ENCODE measurements at places on chromosomes 12 and 14.

GRCh38 chr12:78719721-78720120 is 144.9 kb upstream of the SYT1 start:
- no peak for DNase-seq

GRCh38 chr12:51766067-51766676 is 82.3 kb downstream of the FIGNL2 start:
- no peak for DNase-seq

DNA sequence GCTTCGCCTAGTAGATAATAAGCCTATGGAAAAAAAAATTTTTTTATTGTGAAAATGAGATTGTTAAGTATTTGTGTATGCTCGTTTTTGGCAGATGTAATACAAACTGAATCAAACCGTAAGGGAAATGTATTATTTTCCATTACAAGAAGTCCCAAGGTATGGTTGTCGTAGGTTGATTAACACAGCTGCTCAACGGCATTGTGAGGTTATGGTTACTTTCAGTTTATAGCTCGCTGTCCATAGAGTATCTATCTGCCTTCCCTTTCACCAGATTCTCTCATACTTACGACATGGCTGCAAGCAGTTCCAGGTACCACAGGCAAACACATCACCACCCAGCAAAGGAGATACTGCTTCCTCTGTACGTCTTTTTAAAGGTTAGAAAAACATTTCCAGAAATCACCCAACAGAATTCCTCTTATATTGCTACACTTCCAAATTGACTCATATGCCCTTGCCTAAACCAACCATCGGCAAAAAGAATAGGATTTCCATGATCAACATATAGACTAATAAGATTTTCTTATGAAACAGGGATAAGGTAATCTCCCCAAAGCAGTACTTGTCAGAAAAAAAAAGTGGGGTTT is 338.6 kb downstream of the SYT1 start:
- DNase-seq, result no peak

DNA sequence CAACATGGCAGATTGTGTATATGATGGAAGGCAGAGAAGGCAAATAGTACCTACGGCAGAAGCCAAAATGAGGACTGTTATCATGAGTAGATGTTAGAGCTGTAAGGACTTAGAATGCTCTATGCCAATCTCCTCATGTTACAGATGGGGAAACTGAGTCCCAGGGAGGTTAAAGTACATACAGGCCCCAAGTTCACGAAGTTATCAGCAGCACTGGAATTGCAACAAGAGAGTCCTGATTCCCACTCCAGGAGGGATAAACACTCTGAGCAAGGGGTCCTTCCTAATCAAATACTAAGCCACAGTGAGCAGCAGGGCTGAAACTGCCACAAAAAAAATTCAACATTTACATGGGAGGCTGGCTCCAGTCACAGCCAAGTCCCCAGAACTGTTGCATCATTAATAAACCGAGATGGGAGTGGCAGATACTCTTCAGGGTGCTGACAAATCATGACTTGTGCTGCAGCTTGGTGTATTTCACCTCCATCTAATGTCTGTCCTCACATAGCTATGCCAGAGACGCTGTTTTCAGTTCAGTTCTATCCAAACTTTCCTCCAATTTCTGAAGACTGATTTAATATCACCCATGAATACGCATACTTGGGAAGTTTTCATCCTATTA is 24.2 kb downstream of the NUAK1 start:
- DNase-seq, result no peak

DNA sequence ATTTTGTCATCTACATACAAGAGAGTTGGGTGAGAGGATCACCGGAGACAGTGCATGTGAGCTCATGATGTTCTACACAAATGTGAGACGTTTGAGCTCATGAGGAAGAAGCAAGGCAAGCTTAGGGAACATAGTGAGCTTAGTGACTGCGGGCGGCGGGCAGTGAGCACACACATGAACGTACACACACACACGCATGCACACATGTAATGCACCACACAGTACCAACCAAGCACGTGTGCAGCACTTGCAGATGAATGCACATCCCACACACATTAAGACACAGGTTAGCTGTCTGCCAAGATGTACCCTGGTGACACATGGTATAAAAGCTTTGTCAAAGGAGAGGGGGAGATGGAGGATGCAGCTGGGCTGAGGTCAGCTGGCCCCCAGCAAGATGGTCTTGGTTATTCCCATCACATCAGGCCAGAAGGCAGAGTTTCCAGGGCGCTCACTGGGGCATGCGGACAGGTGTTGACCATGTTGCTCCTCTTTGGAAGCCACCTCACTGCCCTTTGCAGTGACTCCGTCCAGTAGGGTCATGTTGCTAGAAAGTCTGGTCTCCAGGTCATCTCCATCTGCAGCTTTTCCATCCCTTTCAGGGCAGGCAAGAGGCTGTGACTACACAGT is 8.7 kb upstream of the CACNA2D4 start:
- DNase-seq, result no peak

- no peak for DNase-seq
These were observed 14.3 kb upstream of the PAPLN start for GRCh38 chr14:73223049-73223448.

- DNase-seq, result no peak
These were observed 13.1 kb upstream of the LGR5 start for GRCh38 chr12:71426300-71427047.

DNA sequence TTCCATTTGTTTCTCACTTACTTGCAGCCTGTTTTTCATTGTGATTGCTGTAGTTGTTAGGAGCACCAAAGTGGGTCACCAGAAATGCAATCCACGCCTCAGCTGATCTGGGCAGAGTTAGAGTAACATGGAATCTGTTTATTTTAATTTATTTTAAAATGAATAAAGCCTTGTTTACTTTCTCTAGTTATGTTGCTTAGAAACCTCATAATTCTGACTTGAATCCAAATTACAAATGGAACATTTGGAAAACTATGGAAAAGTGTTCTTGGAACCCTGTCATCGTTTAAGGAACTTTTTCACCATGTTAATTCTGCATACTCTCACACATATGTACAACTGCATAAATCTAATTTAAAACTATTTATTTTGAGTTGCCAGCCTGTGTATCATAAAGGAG is 92.2 kb upstream of the DAAM1 start:
- no peak for DNase-seq

DNA sequence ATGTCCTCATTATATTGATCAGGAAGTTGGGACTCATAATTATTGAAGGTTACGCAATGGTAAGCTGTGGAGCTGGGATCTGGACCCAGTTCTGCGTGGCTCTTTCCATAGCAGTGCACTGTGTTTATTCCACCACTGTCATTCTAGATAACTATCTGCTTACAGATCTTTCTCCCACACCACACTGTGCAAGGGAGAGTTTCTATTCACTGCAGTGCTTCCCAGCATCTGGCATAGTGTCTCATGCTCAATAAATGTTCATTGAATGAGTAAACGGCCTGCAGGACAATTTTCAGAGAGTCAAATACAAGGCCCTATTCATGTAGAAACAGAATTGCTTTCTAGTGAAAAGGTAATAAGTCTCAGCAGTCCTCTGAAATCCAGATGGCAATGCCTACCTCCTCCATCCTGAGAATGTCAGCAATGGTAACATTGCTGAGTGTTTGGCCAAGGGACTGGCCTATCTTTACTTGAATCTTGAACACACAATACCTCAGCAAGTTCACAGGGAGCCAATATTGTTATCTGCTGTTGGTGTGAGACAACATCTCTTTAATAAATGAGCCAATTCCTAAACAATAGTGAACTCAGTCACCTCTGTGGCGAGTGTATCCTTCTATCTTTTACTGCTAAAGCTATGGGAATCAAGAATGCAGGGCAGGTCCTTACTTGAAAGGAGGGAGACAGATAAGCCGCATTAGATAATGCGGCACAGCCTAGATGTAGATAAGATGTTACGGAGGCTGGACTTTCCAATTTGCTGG is 332.4 kb upstream of the PRICKLE1 start:
- no peak for DNase-seq

- no peak for DNase-seq
These were observed 161.3 kb downstream of the CPNE8 start for GRCh38 chr12:38744041-38744440.

DNA sequence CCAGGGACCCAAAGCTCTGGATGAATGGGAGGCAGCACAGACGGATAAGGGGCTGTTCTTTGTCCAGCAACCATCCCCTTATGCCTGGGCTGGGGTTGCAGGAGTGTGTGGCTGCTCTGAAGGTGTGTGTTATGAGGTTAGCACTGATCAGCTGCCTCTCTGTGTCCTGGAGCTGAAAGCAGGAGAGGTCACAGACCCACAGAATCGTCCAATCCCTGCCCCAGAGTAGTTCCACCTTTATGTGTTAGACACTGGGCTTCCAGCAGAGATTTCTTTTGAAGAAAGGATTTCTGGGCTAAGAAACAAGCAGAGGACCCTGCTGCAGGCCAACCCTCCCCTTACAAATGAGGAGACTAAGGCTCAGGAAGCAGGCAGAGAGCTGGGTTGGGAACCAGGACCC is 62.4 kb downstream of the ARL6IP4 start:
- no peak for DNase-seq

- DNase-seq, result no peak
These were observed 89.5 kb downstream of the SMOC1 start for GRCh38 chr14:69968681-69969080.

DNA sequence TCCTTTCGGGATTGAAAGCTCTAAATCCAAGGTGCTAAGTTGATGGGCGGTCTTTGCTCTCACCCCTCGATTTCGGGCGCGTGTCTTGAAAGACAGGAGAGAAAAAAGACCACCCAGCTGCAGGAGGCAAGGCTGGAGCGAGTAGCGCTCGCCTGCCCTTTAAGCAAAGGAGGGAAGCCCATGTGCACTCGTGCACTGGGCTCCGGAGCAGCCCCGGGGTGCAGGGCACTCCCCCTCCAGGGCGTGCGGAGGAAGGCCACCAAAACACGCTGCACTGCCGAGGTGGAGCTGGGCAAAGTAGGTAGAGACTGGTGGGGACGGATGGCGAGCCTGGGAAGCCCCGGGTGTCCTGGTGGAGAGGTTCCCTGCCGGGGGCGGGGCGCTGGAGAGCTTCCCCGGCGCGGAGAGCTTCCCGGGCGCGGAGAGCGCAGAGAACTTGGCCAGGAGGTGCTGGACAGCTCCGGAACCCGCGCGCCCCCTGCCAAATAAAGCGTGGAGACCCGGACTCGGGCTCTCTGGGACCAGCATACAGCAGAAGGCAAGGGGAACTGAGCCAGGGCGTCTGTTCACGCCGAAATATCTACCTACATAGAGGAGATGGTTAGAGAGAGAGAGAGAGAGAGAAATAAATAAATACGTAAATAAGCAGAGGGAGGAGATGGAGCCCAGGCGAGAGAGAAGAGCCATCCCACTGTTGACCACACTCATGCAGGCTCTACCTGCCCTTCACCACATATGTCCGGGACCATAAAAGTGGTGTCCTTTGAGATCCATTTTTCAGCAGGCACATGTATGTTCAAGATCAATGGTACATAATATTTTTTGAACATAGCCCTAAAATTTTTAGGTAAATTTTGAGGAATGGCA is 662 bp upstream of the NELL2 start:
- peak; percentile 6 for DNase-seq

DNA sequence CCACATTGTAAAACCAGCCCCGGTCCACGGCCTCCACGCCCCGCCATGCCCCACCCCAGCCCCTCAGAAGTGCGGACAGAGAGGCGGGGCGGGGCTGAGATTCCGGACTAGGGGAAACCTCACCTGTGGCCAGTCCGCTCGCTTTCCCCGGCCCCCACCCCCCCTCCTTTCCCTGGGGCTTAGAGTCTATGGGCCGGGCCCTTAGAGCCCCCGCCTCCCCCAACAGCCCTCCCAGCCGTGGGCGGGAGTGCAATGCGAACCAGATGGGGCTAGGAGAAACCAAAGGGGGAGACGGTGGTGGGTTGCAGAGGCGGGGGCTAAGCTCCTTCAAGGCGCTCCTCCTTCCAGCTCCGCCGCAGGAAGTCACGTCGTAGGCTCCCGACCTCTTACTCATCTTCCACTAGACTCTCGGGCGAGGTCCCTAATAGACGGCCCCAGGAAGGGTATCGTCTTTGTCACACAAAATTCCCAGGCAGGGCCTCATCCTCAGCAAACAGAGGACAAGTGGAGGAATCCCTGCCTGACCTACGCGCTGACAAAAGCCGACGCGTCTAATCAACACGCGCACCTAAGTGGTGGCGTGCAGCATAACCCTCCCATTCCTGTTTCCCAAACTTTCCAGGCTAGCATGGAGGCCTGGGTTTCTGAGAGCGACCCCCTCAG is 1.1 kb upstream of the NAB2 start:
- peak; percentile 68 for DNase-seq

GRCh38 chr12:75289753-75290152 is 40.4 kb downstream of the CAPS2 start:
- DNase-seq, result no peak

DNA sequence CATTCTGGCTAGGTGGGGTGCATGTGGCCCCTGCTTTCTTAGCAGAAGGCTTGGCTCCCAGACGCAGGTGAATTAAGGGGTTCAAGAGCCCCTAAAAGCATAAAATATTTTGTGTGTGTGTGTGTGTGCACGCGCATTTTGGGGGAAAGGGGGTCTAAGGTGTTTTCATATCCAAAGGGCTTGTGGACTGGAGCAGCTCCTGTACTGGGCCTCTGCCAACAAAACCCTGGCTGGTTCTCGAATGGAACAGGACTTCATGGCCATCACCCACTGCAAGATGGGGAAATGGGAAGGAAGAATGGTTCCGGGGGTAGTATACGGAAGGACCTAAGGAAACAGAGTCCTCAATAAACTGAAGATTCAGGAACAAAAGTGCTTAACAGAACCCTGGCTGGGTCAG is 3.9 kb upstream of the ATN1 start:
- no peak for DNase-seq

Data from effector CD4-positive, alpha-beta T cell (primary cell).